ENCODE measurements at places on chromosomes 1 and 21.

GRCh38 chr1:23984417-23985186, 4.5 kb upstream of the SRSF10 start:
- no peak for DNase-seq

DNA sequence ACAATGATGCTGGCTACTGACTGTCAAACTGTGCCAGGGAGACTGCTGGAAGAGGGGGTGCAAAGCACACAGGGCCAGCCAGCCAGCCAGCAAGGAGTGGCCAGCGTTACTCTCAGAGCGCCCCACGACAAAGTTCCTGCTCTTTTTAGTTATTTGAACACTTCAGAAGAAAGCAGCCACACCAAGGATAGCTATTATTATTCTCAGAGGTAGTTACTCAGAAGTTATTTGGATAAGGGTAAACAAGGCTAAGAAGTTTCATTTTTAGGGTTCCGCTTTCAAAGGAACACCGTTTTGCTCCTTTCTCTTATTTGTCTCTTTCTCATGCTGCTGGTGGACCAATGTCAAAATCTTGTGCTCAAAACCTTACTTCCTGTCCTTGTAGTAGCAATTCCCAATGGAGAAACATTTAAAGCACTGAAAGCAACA, 59.9 kb downstream of the VANGL2 start:
- DNase-seq = no peak

GRCh38 chr21:45029948-45030681, 44.3 kb upstream of the ADARB1 start:
- DNase-seq = no peak

- DNase-seq = no peak
Measured at GRCh38 chr21:29233611-29234540, 64.8 kb upstream of the BACH1 start.

- no peak for DNase-seq
Measured at GRCh38 chr1:164748253-164748899, 189.4 kb downstream of the PBX1 start.
